T-cell (primary cell): ENCODE measurements at places on chromosomes 11 and 22. TPM values are rescaled to one million over a fixed set of nuclear protein-coding genes. Genes with fewer than 3 reads are reported as not detected.

The KDM4E gene
- total RNA-seq: not detected

The UBQLN3 gene
- not detected for total RNA-seq

The OR9I1 gene
- not detected for total RNA-seq

- no peak overlapping the region for H3K4me3 ChIP-seq
These were observed 20.3 kb downstream of the ZC3H12C start for GRCh38 chr11:110113505-110113904.

DNA sequence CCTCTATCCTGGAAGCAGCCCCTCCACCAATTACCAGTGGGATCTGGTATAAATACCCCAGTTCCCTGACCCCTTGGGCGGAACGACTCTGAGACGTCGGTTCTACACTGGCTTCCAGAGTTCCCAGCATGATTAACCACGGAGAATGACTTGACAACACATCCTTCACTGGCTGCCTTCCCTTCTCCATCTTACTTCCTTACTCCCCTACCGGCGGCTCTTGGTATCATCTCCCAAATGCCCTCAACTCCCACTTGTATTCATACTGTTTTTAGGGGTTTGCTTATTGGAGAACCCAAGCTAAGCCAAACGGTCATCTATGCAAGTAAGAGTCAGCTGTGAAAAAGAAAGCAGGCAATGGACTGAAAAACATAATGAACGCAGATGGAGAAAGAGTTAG lies 56.1 kb downstream of the APOL3 start:
- H3K36me3 ChIP-seq: no peaks in the 10 kb centered on the region
- no peak overlapping the region for H3K4me3 ChIP-seq
- no peak overlapping the region for H3K27ac ChIP-seq
- DNase-seq: no peak
- H3K27me3 ChIP-seq: peaks cover 12% of the 10 kb centered on the region

DNA sequence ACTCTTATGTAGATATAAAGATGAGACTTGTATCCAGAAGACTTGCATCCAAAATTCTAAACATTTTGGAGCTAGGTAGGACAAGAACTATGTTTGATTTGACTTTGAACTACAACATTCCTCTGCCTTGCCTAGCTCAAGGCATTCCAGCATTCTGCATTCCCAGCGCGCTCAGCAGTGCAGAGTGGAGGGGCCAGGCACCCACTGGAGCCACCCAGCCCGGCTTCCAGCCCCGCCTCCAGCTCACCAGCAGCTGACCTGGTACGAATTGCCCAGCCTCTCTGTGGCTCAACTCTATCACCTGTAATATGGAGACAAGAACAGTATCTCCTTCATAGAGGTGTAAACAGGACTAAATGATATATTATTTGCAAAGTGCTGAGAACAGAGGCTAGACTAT lies 28.8 kb downstream of the PRDM10 start:
- H3K4me3 ChIP-seq: no peak overlapping the region
- H3K4me1 ChIP-seq: no peaks in the 10 kb centered on the region
- no peaks in the 10 kb centered on the region for H3K36me3 ChIP-seq
- DNase-seq: no peak
